ENCODE measurements at places on chromosomes 5 and 9. TPM values are rescaled to one million over a fixed set of nuclear protein-coding genes. Genes with fewer than 3 reads are reported as not detected.

DNA sequence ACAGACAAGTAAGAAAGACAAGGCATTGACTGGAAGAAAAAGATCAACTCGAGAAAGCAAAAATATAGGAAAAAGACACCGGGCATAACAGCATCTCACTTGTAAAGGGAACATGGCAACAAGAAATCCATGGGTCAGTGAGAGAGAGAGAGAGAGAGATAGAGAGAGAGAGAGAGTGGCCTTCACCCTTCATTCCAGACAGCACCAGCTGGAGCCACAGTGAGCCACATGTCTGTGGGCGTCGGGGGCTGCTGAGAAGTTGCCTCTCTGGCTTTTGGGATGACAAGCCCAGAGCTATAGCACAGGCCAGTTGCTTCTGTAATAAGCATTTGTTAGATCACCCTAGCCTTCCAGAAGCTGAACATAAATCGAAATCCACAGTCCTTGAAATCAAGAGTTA, 20.3 kb upstream of the ENC1 start:
- DNase-seq = no peak

DNA sequence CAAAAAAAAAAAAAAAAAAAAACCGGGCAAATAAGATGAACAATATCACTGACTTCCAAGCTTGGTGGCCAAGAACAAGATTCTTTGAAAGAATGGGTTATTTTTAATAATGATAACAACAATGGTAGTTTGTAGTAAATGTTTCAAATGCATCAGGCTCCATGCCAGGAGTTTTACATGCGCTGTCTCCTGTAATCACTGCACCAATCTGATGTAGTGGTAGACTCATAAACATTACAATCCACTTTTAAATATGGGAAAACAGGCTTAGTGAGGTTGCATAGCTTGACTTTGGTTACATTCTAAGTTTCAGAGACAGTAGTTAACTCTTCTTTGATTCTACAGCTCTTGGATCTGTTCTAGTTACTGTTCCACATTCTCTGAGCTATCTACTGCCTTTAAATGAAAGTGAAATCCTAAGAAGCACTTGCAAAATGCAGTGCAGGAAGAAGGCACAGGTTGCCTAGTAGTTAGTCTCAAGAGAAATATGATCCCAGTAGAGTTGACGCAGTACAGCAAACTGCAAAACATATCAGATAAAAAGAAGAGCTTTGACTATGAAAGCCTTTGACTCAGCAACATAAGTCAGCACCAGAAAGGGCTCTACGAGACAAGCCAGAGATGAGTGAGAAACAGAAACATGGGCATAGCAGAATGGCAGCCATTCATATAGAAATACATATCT, 62.1 kb downstream of the PDE4D start:
- no peak for DNase-seq

DNA sequence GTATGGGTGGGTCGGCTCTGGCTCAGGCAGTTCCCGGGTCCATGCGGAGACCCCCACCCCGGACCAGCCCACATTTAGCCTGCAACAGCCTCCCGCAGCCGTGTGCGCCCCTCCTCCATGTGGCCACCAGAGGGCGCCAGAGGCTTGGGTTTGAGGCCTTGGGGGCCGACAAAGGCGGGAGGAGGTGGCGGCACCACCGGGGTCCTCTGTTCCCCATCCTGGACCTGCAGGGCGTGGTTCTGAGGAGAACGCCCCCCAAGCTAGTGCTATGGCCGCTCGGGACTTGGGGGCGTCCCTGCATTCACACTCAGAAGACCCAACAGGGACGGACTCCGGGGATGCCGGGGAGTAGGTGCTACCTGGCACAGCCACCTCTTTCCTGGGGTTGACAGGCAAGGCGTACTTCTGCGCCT, 16.5 kb downstream of the ASS1 start:
- no peak for DNase-seq

GRCh38 chr5:26572480-26572879, 465.9 kb downstream of the CDH9 start:
- no peak for DNase-seq

DNA sequence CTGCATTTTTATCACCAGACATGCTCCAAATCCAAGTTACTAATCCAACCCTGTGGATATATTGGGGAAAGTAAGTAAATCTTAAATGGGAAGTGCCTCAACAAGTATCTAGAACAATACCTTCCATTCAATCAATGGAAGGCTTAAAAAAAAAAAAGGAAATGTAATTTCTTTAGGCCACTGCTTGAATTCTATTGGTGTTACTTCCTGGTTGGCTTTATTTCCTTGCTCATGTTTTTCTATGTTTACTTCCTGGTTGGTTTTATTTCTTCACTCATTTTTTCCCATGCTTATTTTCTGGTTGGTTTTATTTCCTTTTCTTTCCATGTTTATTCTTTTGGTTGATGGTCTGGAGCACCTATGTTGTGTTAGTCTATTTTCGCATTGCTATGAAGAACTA, 363.9 kb downstream of the KDM4C start:
- no peak for DNase-seq

DNA sequence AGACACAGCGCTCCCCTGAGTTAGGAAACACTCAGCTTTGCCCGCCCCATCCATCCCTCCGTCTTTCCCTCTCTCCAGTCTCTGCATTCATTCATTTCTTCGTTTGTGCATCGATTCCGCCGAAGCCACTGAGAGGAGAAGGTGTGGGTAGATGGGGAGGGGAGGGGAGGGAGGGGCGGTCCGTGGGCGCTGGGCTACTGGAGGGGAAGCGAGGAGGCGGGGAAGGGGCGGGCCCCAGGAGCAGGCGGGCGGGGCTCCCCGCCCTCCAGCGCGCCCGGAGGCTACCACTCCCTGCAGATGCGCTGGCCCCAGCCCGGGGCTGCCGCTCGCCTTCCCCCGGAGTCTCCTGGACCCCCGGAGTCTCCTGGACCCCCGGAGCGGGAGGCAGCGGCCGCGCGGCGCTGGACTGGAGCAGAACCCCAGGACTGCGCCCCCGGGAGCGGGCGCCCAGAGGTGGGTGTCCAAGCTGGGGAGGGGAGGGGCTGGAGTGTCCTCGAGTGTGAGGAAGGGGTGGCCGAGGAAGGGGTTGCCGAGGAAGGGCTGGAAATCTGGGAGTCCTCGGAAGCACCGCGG, 159.5 kb downstream of the C9orf152 start:
- DNase-seq = no peak

DNA sequence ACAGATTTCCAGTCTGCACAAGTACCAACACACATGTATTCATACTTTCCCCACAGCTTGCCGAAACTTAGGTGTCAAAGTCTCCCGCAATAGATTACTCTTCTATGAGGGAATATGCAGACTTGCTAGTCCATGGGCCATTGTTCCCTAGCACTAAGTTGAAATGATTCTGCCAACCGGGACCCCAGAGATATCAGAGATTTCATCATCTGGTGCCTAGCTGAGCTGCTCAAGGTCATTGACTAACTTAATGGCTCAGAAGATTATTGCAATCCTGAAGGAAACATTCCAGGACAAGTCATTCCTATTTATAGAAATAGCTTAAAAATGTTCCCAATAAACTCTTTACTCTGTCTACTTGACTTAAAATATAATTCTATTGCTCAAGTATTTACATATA, 202.6 kb downstream of the PIK3R1 start:
- no peak for DNase-seq

GRCh38 chr5:176360894-176361436, 599 bp downstream of the KIAA1191 start:
- DNase-seq = no peak

- peak; percentile 39 for DNase-seq
Observed at GRCh38 chr5:72363166-72363802, 43.1 kb downstream of the PTCD2 start.

- no peak for DNase-seq
Observed at GRCh38 chr5:43658509-43658908, 55.5 kb downstream of the NNT start.

DNA sequence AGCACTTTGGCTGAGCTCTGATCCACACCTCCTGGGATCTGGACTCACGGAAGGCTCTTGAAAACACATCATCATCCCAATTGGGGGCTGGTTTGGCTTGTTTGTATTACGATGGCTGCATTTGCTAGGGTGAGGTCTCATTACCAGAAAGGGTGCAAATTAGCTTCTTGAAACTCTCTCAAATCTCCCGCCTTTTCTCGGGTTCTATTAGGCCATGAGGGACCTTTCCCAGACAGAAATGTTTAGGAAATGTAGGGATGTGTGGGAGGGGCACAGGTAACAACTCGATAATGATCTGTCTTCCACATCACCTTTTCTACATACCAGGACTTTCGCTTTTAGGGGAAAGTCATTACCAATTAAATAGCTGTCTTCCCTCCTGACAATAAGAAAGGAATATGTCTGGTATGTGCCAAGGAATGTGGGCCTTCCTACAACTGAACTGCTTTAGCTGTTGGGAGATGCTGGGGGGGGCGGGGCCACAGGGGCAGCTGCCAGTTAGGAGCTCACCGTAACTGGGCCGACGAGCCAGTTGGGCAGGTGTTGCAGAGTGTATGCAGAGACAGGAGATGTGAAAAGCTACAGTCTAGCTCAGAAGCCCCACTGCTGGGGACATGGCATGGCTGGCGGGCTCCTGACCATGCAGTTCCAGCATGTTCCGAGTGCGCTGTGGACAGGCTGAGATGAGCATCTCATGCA, 71.2 kb downstream of the AK8 start:
- no peak for DNase-seq

DNA sequence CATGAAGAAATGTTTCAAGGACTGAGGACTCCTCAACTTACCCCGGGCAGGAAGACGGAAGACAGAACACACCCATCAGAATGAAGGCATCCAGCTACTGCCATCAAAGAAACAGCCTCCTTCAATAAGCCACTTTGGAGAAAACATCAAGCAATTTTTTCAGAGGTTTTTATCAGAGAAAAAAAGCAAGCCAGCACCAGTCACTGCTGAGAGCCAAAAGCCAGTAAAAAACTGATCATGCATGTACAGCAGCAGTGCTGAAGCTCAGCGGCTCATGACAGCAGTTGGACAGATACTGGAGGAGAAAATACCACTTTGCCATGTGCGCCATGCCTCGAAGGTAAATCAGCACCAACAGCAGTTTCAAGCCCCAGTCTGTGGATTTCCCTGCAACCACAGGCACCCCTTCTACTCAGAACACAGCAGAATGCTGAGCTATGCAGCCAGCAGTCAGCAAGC, 10.1 kb upstream of the ZNF484 start:
- DNase-seq = no peak

GRCh38 chr5:16579142-16579847, 37.5 kb downstream of the RETREG1 start:
- DNase-seq = no peak

GRCh38 chr9:26311463-26311995, 581.1 kb downstream of the CAAP1 start:
- DNase-seq = no peak

- no peak for DNase-seq
Observed at GRCh38 chr9:82363682-82364081, 375.1 kb downstream of the SPATA31D1 start.

- no peak for DNase-seq
Observed at GRCh38 chr9:90526386-90526785, 116.2 kb downstream of the DIRAS2 start.

DNA sequence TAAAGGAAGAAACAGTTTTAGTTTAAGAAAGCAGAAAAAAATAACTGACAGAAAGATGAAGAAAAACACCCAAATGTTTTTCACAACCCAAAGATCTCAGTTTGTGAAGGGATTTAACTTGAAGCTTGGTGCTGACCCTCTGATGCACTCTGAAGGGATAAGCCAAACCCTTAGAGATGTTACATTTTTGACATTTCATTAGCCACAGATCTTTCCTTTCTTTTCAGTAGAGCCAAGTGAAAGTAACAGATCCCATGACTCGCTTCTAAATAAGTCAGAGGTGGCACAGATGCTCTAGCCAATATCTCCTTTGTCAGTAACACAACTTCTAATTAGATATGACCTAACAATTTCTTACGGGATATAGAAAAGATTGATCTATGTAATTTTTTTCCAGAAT, 394.5 kb upstream of the EDIL3 start:
- DNase-seq = no peak

DNA sequence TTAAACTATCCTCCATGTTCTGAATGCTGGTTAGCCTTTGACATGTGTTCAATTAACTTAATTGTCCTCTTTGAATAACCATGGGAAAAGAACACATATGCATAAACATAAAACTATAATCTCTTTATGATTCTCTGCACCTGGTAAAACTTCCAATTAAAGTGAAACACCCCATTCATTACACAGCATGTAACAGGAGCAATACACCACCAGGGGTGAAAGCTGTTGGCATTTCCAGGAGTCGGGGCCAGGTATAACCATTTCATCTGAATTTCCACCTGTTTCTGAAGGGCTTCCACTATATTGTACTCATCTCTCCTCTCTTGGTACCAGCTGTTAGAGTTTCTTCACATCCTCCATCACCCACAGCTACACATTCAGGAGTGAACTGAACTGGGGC, 303.8 kb downstream of the EDIL3 start:
- DNase-seq = no peak

- no peak for DNase-seq
Observed at GRCh38 chr5:128015978-128016377, 67.6 kb upstream of the SLC12A2 start.

DNA sequence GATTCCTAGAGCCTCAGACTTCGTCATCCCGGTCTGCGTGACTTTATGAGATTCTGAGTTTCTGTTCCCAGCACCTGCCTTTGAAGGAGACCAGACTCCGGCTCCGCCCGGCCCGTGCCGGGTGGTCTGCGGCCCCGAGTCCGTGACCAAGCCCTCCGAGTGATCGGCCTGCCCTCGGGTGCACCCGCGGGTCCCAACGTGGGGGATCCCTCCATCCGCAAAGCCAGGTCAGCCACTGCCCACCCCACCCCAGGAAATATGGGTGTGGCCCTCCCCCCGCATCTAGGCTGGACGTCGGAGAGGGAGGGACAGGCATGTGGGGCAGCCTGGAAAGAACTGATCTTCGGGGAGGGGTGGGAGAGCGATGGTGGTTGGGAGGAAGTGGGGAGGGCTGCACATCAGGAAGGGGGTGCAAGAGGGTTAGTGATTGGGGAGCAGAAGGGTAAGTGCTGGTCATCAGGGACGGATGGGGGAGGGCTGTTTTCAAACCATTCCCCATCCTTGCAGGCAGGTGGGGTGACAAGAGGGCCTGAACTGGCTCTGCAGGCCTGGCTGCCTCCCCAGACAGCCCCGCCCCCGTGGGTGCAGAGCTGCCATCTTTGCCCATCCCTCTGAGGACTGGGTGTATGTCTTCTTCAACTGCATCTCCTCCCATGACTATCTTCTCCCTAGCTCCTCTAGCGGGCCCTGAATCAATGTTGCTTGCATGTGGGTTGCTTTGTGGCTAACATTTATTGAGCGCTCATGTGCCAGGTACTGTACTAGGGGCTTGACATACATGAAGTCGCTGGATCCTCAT, 747 bp downstream of the LRSAM1 start:
- no peak for DNase-seq

Gene CYLC2
- total RNA-seq = not detected

Gene ANKRD31
- not detected for total RNA-seq

Gene C8G
- total RNA-seq = not detected

Gene GRXCR2
- not detected for total RNA-seq

Gene PCDHGA1
- 0.39 TPM for total RNA-seq

Gene NRG2
- 0.39 TPM for total RNA-seq

Gene ALDOB
- total RNA-seq = not detected

Gene LHFPL2
- total RNA-seq = 65.3 TPM

Gene C6
- total RNA-seq = 0.05 TPM

Gene PAEP
- not detected for total RNA-seq

Gene IL4
- not detected for total RNA-seq

Gene SH3PXD2B
- total RNA-seq = 41.1 TPM

Gene ARSI
- total RNA-seq = 1.8 TPM

All from glomerular endothelial cell (primary cell).